ENCODE measurements at places on chromosomes 2 and 18.

DNA sequence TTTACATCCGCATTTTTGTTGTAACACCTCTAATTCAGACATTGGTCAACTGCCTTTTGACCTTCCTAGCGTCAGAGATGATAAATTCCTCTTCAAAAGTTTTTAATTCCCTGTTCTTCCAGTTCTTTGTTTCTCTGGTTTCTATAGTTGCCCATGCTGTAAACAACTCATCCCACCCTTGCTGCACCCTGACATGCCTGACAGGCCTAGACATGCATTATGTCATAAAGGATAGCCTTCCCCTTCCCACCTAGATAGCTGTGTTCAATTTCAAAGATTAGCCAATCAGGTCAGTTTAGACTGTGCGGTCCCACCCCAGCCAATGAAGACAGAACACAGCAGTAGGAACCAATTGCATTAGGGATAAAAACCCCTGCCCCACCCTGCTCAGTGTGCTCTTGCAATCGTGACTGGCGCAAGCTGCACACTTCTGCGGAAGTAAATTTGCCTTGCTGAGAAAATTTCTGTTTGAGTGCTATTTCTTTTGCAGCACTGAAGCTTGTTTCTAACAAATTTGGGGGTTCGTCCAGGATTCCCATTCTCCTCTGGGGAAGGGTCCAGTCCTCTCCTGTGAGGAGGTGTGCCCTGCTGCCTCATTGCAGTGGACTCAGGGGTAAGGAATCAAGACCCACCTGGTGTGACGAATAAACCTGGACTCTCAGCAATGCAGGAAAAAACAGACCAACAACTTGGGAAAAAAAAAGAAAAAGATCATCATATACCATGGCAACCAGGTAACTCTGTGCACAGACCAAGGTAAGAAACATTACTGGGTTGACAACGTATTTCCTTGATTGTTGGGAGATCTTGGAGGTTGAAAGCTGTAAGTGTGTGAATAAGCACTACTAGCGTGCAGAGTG, 9.1 kb upstream of the SAP130 start:
- DNase-seq: no peak

- DNase-seq: no peak
These were observed 36.2 kb downstream of the SPATS2L start for GRCh38 chr2:200342654-200343053.

- no peak for DNase-seq
These were observed 514.7 kb downstream of the SOX11 start for GRCh38 chr2:6206882-6207281.

- DNase-seq: no peak
These were observed 4.7 kb upstream of the NCK2 start for GRCh38 chr2:105739944-105740530.

GRCh38 chr2:46438102-46438501, 41.3 kb upstream of the TMEM247 start:
- no peak for DNase-seq

All from activated naive CD4-positive, alpha-beta T cell (primary cell).